NK-92 treated with Interleukin-12 subunit alpha and Interleukin-12 subunit beta, amount 100 ng/mL, for 24 hours (cell line): ENCODE measurements at places on chromosomes 3 and 15.

GRCh38 chr3:112013784-112014143, 15.0 kb downstream of the TAGLN3 start:
- DNase-seq, result no peak

GRCh38 chr3:136075811-136076210, 110.3 kb downstream of the PPP2R3A start:
- DNase-seq, result no peak

- no peak for DNase-seq
Measured at GRCh38 chr3:149532489-149533180, 58.1 kb downstream of the TM4SF4 start.

DNA sequence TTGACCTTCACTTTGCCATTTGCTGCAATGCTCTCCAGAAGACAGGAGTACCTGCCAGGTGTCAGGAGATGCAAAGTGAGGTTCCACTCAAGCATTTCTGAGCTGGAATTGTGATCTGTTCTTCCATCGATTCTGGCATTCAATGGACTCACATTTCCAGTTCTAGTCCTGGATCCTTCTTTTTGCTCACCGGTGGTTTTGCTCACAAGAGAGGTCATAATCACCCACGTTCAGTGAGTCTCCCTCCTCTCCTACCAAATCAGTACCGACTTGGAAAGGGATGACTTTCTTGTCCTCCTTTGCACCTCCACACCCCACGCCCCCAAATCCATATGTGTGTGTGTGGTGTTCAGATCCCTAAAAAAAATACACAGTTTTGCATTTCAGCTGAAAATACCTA, 206.7 kb upstream of the IGF1R start:
- DNase-seq, result no peak

DNA sequence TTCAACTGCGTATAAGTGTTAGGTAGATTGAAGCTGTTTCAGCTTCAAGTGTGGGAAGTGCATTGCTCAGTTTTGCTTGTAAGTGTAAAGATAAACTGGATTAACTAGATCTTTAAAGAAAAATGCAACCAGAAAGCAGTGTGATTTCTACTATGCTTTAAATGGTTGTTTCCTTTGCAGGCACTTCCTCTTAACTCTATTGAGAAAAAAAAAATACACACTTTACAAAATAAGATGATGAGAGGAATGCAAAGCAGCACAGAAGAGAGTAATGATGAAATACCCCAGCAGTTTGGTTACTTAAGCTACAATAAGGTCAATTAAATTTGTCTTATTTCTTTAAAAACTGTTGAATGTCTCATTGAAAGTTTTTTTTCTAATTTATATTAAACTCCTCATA, 40.8 kb downstream of the DPH6 start:
- no peak for DNase-seq

- no peak for DNase-seq
Measured at GRCh38 chr15:67820992-67821783, 4.1 kb upstream of the SKOR1 start.

DNA sequence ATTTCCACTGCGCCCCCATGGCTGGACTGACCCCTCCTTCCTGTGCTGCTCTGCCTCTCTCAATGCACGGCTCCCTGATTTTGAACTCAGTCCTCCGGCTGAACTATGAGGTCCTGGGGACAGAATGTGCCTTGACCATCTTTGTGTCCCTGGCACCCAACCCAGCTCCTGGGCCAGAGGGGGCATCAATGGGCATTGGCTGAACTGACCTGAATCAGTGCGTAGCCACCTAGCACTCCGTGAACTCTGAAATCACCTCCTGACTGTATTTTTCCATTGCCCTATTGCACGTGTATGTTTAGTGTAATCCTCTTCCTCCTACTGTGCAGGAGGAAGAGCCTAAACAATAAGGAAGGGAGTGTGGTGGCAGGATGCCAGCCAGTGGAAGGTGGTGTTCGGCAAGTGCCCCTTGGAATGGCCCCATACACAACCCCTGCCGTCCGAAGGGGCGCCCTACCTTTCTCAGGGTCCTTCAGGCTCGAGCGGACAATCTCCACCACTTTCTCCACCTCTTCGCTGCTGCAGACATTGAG, 33.5 kb downstream of the BDH1 start:
- no peak for DNase-seq

GRCh38 chr3:45191424-45191823, 34.7 kb downstream of the TMEM158 start:
- DNase-seq, result no peak

GRCh38 chr3:45137656-45138181, 8.5 kb downstream of the CDCP1 start:
- no peak for DNase-seq

DNA sequence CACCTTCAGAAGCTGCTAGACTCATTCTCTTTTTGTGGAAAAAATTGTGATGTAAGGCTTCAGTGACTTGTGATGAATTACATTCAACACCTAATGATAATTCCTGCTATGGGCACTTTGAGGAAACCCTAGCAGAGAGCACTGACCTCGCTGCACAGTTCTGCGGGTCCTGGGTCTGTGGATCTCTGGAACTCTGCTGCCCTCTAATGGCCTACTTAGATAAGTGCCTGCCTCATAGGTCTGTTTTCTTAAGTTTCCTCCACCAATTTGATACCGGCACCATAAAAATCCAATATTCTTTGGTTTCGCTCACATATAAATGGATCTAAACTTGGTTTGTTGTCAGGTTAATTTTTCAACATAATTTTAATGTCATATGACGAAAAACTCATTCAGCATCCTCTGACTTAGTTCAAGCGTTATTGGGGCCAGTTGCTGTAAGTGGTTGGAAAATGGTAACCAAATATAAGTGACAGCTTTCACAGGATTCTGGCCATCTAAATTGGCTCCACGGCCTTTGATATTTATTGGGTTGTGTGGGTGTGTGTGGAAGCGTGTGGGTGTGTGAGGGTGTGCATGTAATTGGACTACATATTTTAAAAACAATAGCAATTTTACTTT, 10.4 kb downstream of the SLITRK3 start:
- peak; percentile 3 for DNase-seq

- no peak for DNase-seq
Measured at GRCh38 chr3:184577546-184577945, 16.0 kb downstream of the EPHB3 start.

DNA sequence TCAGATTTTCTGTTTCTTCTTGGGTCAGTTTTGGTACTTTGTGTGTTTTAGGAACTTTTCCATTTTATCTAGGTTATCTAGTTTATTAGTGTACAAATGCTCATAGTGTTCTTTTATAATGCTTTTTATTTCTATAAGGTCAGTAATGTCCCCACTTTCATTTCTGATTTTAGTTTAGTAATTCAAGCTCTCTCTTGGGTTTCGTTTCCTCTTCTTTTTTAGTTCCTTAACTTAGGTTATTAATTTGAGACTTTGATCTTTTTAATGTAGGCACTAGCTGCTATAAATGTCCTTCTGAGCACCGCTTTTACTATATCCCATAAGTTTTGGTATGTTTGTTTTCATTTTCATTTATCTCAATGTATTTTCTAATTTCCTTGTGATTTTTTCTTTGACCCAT, 27.0 kb upstream of the CD200R1L start:
- no peak for DNase-seq

- DNase-seq, result no peak
Measured at GRCh38 chr3:7242303-7242635, 381.4 kb downstream of the GRM7 start.

DNA sequence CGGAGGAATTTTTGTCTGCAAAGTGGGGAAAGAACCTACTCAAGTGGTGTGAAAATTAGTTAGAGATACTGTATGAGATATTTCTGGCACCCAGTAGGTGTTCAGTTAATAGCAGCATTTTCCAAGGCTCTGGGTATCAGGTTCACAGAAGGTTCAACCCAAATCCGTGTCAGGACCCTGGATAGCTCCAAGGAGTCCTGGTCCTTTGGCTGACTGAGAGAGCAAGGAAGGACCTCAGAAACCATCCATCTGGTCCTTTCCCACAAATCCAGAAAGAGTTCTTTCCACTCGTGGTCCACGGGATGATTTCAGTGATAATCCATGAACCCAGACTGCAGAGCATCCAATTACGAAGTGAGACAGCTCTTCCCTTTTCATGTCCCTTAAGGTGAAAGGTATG, 51.4 kb downstream of the SLC6A11 start:
- no peak for DNase-seq

DNA sequence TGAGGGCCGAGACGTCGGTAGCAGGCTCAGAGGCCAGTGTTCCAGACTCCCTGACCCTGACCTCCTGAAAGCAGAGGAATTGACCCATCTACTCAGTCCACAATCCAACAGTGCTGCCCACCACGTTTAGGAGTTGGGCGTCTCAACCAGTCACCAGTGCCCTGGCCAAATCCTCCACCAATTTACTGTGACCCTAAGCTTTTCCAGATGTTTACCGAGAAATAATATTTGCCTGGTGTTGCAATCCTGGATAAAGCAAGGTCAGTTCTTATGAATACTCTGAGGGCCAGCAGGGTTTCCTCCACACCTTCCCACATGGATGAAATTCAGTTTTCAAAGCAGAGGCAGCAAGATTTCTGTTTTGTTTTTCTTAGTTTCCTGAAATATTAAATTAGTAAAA, 7.5 kb upstream of the APOD start:
- DNase-seq, result no peak

DNA sequence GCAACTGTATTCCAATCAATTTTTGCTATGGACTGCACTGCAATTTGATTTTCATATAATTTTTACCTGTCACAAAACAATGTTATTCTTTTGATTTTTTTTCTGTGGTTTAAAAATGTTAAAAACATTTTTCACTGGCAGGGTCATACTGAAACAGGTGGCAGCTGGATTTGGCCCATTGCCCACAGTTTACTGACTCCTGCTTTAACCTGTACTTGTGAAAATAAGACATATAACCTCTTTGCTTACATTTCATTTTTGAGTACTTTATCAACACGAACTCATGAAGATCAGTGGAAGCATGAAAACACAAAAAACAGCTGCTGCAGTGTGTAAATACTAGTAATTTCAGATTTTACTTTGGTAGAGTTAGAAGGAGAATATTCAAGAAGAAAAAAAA, 313.1 kb downstream of the WDR72 start:
- no peak for DNase-seq

GRCh38 chr3:197325773-197326172, 27.4 kb upstream of the DLG1 start:
- no peak for DNase-seq

DNA sequence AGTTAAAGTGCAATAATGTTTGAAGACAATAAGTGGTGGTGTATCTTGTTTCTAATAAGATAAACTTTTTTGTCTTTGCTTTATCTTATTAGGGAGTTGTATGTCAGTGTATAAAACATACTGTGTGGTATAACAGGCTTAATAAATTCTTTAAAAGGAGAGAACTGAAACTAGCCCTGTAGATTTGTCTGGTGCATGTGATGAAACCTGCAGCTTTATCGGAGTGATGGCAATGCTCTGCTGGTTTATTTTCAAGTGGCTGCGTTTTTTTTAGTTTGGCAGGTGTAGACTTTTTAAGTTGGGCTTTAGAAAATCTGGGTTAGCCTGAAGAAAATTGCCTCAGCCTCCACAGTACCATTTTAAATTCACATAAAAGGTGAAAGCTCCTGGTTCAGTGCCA, 2.7 kb downstream of the RPL15 start:
- DNase-seq, result no peak

GRCh38 chr3:3141939-3142338, 15.2 kb downstream of the TRNT1 start:
- DNase-seq, result no peak

GRCh38 chr3:99866261-99866761, 48.6 kb downstream of the CMSS1 start:
- DNase-seq, result no peak

- no peak for DNase-seq
Measured at GRCh38 chr3:58023531-58023930, 15.3 kb downstream of the FLNB start.

- DNase-seq, result no peak
Measured at GRCh38 chr3:66093981-66094380, 55.3 kb upstream of the MAGI1 start.
